ENCODE measurements at places on chromosomes 16 and 17. TPM values are rescaled to one million over a fixed set of nuclear protein-coding genes. Genes with fewer than 3 reads are reported as not detected.

NEUROD2 gene
- total RNA-seq, result 3.7 TPM

RPL23 gene
- 1,179 TPM for total RNA-seq

DNAH9 gene
- total RNA-seq, result 3.4 TPM

MMP28 gene
- total RNA-seq, result 4.2 TPM

KIF2B gene
- not detected for total RNA-seq

SLC4A1 gene
- total RNA-seq, result 23.6 TPM

C17orf50 gene
- not detected for total RNA-seq

HSPB9 gene
- total RNA-seq, result not detected

BMERB1 gene
- total RNA-seq, result 73.6 TPM

RILP gene
- 12.0 TPM for total RNA-seq

KRTAP1-5 gene
- not detected for total RNA-seq

TEKT3 gene
- total RNA-seq, result 3.1 TPM

CCL8 gene
- 0.33 TPM for total RNA-seq

HOXB6 gene
- total RNA-seq, result not detected

NEK8 gene
- total RNA-seq, result 3.1 TPM

ADAM11 gene
- total RNA-seq, result 19.4 TPM

C16orf78 gene
- not detected for total RNA-seq

YBX2 gene
- total RNA-seq, result 1.3 TPM

MILR1 gene
- 2.0 TPM for total RNA-seq

KCNG4 gene
- total RNA-seq, result 1.8 TPM

KRTAP4-1 gene
- total RNA-seq, result not detected

CLDN7 gene
- 14.3 TPM for total RNA-seq

CCL22 gene
- not detected for total RNA-seq

PIRT gene
- total RNA-seq, result 1.3 TPM

ANKRD13B gene
- total RNA-seq, result 22.0 TPM

HOXB3 gene
- 0.22 TPM for total RNA-seq

MT4 gene
- total RNA-seq, result not detected

TP53TG3 gene
- total RNA-seq, result not detected

EVPLL gene
- total RNA-seq, result 0.33 TPM

ADORA2B gene
- 13.1 TPM for total RNA-seq

KRTAP17-1 gene
- not detected for total RNA-seq

C17orf113 gene
- 7.9 TPM for total RNA-seq

PRKAR1A gene
- 378 TPM for total RNA-seq

CCL16 gene
- total RNA-seq, result not detected

All from camera-type eye (tissue), 1 donor.